Activated CD8-positive, alpha-beta memory T cell treated with anti-CD3 and anti-CD28 coated beads for 48 hours (primary cell): ENCODE measurements at places on chromosomes 13 and 19.

DNA sequence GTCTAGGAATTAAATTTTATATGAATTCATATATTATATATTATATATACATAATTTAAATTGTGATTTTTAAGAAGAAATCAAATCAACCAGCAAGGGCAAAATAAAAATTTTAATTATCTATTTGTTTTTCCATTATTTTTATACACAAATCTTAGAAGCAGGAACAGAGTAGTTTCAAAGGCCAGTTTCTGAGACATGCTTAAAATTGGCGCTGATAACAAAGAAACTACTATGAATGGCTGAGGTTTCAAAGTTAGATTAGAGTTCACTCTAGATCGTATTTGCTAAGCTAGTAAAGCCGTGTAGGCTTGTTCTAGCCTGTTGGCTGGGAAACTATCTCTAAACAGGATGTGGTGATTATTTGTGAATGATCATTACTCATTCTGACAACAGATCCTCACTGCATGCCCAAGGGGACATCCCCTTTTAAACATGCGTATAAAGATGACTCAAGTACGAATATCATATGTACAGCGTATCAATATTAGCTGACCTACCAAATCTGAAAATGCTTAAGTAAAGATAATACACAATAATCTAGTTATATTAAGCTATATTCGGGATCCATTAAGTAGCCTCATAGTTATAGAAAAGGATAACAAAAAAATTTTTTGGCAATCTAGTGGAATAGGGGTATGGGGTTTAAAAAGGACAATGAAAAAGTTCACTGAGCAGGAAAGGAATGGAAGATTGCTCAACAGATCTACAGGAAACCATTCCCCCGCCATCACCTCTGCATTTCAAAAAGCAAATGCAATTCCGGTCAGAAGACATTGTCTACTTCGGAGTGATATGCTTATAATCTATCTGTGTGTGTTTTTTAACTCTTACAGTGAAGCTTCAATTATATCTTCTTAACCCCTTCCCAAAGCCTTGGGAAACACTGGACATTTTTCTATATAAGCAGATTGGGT is 150.1 kb downstream of the SHISA2 start:
- DNase-seq: no peak

- no peak for DNase-seq
These were observed 96.6 kb upstream of the LSM14A start for GRCh38 chr19:34075661-34076091.

- DNase-seq: no peak
These were observed 124.5 kb downstream of the FLT1 start for GRCh38 chr13:28370448-28370847.

GRCh38 chr13:33318744-33319143 is 33.2 kb upstream of the STARD13 start:
- no peak for DNase-seq

DNA sequence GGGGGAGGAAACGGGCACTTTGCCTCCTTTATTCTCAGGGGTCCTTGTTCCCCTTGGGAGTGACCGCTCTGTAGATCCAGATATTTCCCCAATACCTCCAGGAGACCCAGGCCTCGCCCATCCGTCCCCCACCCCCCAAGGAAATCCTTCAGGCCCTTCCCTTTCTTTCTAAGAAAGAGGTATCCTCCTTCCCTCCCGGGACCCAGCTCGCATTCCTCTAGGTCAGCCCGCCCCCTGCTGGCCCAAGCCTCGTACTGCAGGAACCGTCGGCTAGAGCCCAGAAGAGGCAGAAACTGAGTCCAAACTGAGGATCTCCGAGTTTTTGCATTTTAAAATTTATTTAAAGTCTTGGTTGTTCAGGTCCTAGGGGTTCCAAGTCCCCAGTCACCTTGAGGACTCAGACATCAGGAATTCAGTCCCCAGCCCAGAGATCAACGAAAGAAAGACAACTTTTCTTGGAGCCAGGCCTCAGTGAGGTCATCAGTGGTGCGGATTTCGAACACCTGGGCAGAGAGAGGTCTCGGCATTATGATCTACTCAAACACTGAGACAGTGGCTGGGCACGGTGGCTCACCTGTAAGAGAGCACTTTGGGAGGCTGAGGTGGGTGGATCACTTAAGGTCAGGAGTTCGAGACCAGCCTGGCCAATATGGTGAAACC is 7.5 kb upstream of the LRFN1 start:
- peak; percentile 84 for DNase-seq

- no peak for DNase-seq
These were observed 17.0 kb upstream of the KCNN1 start for GRCh38 chr19:17949956-17950309.

DNA sequence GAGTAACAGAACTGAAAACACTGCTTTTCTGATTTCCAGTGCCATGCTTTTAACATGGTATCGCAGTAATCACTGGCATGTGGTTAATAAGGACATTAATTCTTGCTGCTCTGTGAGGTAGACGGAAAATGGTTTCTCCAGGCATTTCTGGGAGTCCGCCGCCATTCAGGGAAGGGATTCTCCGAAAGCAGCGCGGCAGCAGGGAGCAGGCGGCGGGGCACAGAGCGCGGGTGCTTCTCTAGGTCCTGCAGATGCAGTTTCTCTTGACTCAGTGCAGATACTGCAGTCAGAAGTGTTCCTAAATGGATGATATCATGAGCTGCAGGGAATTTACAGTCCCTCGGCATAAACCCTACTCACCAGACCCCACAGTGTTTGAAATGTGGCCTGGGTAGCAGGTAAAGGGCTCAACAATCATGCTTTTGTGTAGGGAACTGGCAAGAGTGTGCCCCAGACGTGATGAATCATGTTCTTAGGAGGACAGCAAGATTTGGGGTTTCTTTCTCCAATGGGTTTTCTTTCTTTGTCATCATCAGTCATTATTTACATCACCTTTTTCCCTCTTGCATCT is 338.6 kb upstream of the ARGLU1 start:
- no peak for DNase-seq

DNA sequence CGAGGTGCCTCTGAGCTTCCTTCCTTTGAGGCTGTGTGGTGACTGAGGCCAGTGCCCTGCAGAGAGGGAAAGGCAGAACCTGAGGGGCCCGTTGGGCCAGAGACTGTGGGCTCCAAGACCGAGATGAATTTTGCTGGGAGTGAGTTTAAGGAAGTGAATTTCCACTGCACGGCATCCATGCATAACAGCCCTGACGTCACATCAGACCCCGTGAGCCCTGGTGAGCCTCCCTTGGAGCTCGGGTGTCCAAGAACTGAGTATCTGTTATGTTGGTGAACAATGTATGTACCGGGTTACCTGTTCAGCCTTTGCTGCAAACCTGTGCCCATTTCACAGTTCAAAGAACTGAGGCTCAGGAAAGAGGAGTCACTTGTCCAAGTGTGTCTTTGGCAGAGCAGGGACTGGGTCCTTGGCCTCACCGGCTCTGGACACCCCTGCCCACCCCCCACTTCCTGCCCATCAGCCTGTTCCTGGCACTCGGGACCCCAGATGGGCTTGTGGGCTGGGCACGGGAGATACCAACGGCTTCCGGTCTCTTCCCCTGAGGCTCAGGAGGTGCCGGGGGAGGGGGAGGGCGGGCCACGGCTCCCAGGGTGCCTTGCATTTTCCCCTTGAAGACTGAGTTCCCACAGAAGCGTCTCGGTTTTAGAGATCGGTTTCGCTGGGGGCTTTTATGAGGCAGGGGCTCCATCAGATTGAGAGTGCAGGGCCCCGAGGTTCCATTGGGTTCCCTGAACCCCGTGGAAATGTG is 33.7 kb downstream of the NFILZ start:
- DNase-seq: no peak
